ENCODE measurements at places on chromosomes 2 and 18.

DNA sequence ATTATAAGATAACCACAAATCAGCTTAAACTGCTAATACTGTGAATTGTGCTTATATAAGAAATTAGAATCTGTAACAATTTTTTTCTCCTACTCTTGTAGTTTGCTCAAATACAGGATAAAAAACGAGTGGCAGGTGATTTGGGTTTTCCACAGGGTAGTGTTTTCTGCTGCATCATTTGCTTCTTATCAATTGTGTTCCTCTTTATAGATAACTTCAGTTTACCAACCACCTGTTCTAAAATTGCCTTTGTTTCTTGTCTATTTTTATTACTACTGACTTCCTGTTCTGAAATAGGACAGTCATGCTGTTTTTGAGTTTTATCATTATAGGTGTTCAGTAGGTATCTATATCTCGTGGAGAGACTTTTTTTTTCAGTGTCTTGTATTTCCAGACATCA lies 56.9 kb downstream of the MFSD6 start:
- DNase-seq: no peak

- DNase-seq: no peak
Observed at GRCh38 chr2:43519643-43520221, 76.1 kb downstream of the THADA start.

DNA sequence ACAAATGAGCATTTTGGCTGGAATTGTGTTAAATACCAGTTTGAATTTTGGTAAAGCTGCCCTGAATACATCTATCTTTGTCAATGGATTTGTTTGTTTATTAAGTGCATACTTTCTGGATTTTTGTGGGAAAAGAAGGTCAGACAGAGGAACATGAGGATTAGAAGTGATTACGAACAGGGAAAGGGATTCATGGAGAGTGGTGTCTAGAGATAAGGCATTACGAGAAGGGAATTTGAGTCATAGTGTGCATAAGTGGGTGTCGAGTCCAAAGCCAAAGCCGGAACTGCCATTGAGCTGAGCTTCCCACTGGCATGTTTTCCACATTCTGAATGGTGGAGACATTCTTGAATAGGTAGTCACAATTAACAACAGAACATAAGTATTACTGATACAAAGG lies 68.9 kb upstream of the EFEMP1 start:
- DNase-seq: no peak

- no peak for DNase-seq
Observed at GRCh38 chr18:8562070-8562469, 47.2 kb upstream of the RAB12 start.

DNA sequence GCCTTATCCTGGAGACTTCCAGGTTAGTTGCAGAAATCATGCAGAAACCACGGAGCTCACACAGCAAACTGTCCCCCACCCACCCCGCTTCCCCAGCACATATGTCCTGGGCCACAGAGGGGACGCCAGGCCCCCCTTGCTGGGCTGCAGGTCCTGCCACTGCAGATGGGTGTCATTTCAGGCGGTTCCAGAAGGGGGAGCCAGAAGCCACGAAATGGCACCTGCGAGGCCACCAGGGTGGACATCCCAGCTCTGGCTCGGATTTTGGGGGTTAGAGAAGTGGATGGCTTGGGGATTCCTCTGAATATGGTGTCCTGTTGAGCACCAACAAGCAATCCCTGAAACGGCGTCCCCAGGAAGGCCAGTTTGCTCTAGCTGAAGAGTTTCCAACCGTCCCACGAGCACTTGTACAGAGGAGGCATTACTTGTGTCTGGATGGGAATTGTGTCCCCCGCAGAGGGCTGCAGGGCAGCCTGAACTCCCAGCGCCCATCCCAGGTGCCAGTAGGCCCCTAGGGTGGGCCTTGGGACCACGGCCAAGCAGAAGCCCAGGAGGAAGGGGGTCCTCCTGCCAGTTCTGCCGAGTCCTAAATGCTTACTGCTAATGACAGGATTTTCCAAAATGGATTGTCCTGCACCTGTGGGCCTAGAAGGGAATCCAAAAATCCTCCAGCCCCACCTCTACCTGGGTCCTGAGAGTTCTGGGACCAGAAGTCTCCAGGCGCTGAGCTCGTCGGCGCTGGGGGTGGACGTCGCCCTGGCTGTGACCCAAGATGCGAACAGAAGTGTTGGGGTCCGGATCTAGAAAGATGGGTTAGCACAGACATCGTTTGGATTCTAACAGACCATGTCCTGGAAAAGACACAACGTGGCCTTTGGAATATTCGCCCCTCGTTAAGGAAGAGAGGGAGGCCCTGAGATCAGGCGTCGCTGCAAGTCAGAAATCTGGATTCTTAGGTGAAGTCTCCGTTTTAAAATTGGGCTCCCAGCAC lies 14.6 kb upstream of the NFATC1 start:
- DNase-seq: peak; percentile 56

- DNase-seq: no peak
Observed at GRCh38 chr18:63421514-63421913, 762 bp downstream of the VPS4B start.

DNA sequence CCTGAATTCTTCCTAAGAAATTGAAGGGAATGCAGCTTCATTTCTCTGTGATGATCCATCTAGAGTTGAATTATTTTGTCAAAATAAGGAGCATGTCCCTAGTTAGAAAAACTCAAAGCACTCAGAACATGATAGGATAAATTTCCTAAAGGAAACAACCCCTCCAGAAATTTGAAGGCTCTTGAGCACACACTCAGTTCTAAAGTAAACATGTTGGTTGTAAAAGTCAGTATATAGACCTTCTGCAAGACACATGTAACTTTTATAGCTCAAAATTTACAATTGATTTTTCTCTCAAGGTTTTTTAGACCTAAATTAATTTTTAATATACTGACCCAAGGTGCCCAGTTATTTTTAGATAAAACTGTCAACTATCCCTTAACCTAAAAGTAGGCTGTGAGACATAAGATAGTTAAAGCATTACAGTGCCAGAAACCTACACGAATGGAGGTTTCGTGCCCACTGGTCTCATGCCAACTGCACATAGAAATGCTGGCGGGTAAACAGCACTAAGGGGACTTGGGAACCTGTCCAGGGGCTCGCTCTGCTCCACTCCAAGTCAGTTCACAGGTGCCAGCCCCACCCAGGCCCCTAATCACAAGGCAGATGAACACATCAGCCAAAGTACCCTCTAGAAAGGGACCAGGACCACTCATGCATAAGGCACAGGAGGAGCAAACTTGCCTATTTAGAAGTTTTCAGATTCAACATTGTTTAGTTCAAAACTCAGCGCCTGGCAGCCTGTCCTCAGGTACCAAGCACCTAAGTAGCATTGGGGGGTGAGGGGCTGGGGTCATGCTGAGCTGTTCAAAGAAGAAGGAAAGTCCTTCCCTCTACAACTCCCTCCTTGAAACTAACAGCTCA lies 106.5 kb downstream of the SMC6 start:
- no peak for DNase-seq

Data from BE2C (cell line).